ENCODE measurements at places on chromosomes 4 and X.

GRCh38 chr4:127131527-127131926, 501.2 kb upstream of the INTU start:
- DNase-seq, result no peak

GRCh38 chr4:135739354-135739753, 1537.8 kb upstream of the PABPC4L start:
- no peak for DNase-seq

DNA sequence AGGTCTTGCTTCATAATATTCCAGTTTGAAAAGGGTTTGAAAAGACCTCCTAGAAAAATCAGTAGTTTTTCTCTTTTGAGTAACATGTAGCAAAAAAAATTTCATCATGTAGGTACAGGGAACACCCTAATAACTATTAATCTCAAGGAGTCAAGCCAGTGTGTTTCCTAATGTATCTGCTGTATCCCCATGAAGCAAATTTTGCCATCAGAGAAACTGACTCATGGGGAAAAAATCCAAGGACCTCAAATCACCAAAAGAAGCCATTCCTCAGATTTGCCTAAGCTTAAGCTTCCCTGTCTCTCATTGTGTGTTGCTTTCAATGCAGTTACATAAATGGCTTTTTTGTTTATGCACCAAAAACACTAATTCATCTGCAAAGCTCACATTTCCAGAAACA, 29.7 kb downstream of the F9 start:
- no peak for DNase-seq

DNA sequence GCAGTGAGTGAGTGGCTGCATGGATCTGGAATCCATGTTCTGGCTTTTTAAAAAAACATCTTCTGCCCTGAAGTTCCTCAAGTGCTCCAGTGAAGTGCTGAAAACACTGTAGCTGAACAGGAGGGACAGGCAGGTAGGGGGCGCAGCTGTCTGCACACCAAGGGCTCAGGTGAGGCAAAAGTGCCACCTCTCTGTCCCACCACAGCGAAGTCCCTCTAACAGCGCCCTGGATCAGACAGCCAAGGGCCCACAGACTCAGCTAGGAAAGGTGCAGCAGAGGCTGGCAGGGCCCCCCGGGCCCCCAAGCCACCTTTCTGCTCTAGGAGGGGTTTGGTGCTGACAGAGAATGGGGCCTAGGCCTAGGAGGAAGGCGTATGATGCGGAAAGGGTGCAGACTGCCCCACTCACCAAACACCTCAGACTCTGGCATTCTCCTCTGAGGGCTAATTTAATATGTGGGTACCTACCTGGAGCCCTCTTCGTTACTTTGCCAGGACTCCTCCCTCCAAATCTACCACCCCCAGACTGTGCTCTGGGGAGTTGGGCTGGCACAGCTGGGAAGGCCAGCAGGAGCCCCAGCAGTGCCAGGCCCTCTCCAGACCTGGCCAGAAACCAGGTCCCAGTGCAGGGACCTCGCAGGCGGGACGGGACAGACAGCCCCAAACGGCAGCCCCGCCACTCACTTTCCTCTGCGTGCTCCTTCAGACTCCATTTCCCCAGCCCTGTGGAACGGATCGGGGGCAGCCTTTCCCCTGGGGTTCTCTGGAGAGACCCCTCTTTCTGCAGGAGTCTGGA, 73.7 kb downstream of the ENPP6 start:
- no peak for DNase-seq

DNA sequence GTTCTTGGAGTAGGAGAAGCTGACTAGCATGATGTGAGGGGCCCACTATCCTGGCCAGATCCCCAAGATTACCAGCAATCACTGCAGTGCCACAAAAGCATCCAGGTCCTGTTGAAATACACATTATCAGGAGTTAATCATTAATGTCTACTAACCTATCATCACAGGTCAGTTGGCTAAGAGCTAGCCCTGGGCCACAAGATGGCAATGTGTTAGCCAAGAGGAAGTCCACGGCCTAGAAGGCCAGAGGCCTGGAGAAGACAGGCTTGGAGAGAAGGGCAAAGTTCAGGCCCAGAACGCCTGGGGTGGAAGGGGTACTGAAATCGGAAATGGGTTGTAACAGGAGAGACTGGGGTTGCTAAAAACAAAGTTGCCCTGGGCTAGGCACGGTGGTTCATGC, 19.9 kb upstream of the KIAA1210 start:
- no peak for DNase-seq

DNA sequence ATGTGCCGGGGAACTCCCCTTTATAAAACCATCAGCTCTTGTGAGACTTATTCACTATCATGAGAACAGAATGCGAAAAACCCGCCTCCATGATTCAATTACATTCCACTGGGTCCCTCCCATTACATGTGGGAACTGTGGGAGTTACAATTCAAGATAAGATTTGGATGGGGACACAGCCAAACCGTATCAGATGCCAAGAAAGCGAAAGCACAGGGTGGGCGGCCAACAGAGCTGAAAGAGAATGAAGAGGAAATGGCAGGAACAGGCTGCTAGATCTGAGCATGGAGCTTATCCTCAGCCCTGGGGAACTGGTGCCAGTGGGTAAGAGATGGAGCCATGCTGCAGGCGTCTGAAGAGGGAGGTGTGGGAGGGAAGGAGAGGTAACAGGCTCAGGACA, 117.7 kb upstream of the PNPLA4 start:
- DNase-seq, result no peak

GRCh38 chrX:68991691-68992345, 163.0 kb downstream of the EFNB1 start:
- DNase-seq, result no peak

DNA sequence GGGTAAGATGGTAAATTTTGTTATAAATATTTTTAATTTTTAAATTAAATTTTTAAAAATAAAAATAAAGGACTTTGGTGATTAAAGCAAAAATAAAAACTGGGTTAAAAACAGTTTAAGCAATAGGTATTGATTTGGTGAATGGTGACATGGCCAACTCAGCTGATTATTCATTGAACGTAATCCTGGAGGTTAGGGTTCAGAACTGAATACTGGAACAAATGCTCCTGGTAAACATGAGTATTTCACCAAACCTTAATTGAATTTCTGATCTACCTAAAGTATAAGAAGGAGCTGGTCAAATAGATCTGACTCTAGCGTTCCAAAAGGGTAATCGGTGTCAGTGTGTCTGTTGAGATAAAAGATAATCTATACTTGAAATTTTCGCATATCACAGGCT, 141.8 kb downstream of the SHROOM3 start:
- DNase-seq, result no peak

DNA sequence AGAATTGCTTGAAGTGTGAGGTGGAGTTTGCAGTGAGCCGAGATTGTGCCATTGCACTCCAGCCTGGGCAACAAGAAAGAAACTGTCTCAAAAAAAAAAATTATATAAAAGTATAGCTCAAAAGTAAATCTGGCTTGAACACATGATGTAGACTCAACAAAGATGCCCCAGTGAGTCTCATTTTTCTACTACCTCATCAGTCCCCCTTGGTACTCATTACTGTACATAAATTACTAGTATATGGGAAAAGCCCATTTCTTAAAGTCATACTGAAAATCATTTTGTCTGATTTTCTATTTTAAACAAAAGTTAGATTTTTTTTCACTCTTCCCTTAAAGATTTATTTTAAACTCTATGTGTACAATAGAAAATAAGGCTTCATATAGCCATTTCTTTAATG, 39.2 kb downstream of the FAM241A start:
- DNase-seq, result no peak

GRCh38 chr4:181588733-181589302, 654.4 kb upstream of the TENM3 start:
- DNase-seq, result no peak

DNA sequence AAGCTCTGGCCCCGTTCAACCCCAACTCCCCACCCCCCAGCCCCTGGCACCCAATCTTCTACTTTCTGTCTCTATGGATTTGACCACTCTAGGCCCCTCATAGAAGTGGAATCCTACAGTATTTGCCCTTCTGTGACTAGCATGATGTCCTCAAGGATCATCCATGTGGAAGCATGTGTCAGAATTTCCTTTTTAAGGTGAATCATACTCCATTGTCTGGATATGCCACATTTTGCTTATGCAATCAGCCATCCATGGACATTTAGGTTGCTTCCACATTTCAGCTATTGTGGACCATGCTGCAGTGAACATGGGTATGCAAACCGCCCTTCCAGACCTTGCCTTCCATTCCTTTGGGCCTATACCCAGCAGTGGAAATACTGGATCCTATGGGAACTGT, 15.5 kb downstream of the CCNQ start:
- no peak for DNase-seq

- DNase-seq, result no peak
These were observed 4.5 kb downstream of the RAPGEF2 start for GRCh38 chr4:159107203-159107925.

DNA sequence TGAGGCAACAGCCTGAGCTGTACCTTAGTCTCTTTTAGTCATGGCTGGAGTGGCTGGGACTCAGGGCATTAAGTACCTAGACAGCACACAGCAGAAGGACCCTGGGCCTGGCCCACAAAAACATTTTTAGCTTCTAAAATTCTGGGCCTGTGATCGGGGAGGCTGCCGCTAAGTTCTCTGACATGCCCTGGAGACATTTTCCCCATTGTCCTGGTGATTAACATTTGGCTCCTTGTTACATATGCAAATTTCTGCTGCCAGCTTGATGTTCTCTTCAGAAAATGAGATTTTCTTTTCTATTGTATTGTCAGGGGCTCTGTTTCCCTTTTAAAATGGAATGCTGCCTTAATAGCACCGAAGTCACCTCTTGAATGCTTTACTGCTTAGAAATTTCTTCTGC, 952.4 kb downstream of the TRAM1L1 start:
- DNase-seq, result no peak

GRCh38 chr4:184529283-184529682, 54.9 kb upstream of the IRF2 start:
- DNase-seq, result no peak

- DNase-seq, result no peak
These were observed 7.9 kb upstream of the KLHL8 start for GRCh38 chr4:87228262-87228860.

DNA sequence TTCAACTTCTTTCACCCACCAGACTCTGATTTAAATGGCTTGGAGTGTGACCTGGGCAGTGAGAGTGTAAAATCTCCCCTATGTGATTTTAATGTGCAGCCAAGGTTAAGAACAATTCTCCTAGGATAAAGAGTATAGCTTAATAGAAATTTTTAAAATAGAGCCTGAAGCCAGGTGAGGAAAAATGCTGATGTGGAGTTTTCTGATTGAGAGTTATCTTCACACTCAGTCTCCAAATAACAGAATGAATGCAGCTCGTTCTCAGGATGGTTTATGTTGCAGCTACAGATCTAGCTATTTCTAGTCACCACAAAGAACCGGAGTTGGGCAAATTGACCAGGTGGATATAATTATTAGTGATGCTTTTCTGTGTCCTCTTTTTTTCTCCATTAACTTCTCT, 70.7 kb downstream of the MOSPD2 start:
- DNase-seq, result no peak

DNA sequence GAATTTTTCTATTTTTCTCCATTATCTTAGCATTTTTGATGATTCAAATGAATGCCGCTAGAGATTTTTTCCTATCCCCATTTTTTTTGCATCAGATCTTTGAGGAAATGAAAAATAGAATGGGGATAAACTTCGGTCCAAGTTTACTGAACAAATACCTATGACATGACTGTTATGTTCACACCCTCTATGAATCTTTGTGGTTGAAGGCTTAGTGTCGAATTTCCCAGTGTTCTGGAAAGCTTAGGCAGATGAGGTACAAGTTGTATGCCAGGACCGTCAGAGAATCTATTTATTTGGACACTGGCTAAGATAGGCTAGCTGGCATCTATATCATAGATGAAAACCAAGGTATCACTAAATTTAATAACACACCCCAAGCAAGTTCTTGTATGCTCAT, 123.4 kb downstream of the SPCS3 start:
- DNase-seq, result no peak

DNA sequence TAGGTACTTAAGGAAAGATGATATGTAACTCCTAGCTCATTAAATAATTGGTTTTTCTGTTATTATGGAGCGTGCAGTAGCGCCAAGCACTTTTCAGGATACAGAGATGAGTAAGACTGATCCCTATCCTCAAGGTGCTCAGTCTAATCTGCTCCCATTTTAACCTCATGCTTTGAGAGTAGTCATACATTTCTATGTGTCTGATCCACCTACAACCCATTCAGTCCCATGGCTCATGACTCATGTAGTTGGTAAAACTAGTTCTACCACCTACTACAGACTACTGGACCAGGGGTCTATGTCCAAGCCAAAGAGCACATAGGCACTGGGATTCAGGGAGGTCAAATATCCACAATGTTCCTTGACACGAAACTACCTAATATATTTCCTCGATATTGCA, 60.8 kb downstream of the TMEM154 start:
- no peak for DNase-seq

- DNase-seq, result no peak
These were observed 52.1 kb downstream of the PSAPL1 start for GRCh38 chr4:7382634-7383014.

DNA sequence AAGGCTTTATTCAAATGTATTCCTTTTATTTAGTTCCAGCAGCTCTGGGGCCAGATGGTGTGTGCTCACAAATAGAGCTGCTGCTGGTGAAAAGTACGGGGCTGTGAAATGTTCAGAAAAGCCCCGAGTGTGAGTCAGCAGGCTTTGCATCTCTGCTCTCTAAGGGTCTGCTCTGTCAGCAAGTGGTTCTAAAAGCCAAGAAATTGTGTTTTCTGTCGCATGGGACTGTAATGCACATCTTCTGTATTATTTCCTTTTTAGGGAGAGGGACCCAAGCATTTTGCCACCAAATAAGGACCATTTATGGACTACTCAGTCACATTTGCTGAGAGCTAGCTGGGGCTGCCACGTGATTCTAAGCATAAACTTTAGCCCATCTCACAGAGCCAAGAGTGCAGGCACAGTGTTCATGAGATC, 82.9 kb upstream of the NHS start:
- DNase-seq, result no peak

GRCh38 chr4:93436000-93436626, 392.4 kb upstream of the ATOH1 start:
- no peak for DNase-seq

- DNase-seq, result no peak
These were observed 1.7 kb downstream of the CLCN4 start for GRCh38 chrX:10158279-10159144.

- no peak for DNase-seq
These were observed 245.8 kb downstream of the ARHGAP24 start for GRCh38 chr4:85720735-85721134.
